ENCODE measurements at places on chromosomes 6 and 20. TPM values are rescaled to one million over a fixed set of nuclear protein-coding genes. Genes with fewer than 3 reads are reported as not detected.

- peak; percentile 46 for DNase-seq
Measured at GRCh38 chr20:58131151-58131550, 97.3 kb downstream of the ANKRD60 start.

DNA sequence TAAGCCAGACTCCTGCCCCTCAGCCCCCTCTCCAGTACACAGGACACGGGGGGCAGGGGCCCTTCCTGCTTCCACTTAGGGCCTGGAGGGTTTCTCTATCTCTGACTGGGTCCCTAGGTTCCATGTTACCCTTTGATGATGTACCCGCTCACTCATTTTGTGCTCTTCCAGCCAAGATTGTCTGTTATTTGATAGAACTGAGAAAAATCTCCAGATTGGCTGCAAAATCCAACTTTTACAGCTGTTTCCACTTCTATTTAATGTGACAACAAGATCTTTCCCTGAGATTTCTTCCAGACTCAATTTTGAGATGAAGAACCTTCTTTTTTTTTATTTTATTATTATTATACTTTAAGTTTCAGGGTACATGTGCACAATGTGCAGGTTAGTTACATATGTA is 85.7 kb downstream of the TMEM170B start:
- DNase-seq = no peak

DNA sequence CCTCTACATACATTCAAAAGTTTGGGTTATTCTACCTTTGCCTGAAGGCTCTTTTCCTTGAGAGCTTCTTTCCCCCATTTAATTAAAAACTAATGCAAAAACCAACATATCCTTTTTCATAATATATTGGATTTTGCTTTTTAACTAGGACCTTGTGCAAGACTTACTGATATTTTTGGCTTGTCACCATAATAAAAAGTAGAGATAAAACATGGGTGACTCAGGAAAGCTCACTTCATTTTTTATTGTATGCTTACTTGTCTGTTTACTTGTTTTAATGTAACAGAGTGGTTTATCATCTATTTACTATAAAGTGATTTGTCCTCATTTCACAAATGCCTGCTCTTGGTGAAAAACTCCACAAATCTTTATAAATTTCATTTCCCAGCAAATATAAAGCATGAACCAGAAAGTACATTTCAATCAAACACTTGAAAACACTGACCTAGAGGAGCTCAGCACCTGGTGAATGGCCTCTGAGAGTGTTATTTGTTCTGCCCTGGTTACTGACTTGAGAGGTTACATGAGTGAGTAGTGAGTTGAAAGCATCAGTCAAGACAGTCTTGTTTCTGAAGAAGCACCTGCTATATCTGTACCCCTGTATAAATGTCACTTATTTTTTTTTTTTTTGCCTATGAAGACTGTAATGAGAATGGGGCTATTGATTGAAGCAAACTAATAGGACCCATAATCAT is 20.8 kb downstream of the ADGRG6 start:
- DNase-seq = no peak

DNA sequence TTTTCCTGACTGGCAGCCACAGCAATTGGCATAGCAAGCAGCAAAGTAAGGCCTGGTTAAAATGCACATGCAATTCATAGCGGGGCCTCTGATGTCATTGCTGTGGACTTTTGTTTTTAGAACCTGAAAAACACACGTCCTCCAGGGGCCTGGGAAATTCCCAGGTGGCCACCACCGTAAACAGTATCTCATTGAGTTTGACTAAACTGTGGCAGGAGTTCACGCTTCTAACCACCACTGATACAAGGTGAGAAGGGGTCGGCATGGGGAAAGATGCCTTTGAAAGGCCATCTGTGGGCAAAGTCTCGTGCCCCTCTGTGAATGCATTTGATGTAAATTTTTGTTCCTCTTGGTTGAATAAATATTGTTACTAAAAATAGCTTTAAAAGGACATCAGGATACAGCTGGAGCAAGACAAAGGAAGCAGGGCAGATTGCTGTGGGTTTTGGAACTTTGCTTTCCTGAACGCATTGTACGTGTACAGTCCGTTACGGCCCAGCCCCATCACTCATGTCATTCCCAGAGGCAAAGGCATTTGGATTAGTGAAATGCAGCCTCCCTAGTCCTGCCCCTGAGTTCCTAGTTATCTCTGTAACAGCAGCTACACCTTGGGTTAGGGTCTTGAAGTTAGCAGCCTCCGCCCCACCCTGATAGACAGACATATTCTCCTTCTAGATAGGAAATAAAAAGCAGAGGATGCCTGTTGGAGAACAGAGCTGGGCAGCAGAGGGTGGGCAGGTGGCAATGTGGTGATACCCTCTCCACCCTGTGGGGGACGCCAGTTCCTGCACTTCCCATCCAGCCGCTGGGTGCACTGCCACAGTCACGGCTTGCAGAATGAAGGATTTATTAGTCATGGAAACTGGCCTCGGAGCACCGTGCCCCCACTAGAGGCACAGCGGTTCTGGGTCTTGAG is 80.3 kb downstream of the ZDHHC14 start:
- DNase-seq = peak; percentile 41

DNA sequence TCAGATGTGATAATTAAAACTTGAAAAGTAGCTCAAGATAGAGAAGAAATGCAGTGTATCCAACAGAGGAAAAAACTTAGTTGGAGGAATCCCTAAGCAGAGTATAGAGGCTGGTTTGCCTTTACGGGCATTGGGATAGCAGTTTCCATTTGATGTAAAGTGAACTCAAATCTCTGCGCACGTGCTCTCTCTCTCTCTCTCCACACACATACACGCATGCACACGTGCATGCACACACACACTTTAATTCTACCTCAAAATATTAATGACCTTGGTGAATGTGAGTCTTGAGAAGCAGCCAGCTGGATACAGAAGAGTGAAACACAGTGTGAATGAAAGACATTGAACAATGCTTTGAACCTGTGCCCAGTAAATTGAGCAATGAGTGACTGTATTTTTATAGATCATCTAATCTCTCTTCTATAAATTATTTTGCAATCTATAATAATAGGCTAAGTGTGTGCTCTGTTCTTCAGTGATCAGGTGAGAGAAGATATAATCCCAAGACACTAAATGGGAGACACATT is 247.7 kb upstream of the FAM83B start:
- DNase-seq = no peak

DNA sequence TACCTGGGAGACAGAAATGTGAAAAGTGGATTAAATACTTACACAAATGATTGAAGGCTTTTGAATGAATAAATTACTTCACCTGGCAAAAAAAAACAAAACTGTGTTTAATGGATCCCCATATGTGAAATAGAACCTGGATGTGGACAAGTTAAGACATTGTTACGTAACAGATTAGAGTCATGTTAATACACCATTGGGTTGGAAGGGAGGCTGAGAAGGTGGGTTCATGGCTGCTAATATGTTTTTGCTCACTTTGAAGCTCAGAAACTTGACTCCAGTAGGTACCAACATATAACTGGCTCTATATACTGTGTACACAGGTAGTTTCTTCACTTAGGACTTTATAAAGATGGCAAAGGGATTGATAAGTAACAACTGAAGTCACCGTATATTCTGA is 21.4 kb upstream of the TENT5A start:
- DNase-seq = no peak

GRCh38 chr6:89997456-89998445 is 103.5 kb downstream of the GJA10 start:
- peak; percentile 83 for DNase-seq

FAM209B gene
- not detected for total RNA-seq

CRYBG1 gene
- total RNA-seq = 2.3 TPM

Measured in MG63 (cell line).